Stimulated activated CD4-positive, alpha-beta T cell treated with anti-CD3 and anti-CD28 coated beads, Interleukin-15, amount 100 ng/mL, for 48 hours (primary cell): ENCODE measurements at places on chromosomes 5 and 9.

- no peak for DNase-seq
Observed at GRCh38 chr5:116766470-116766947, 191.9 kb upstream of the SEMA6A start.

- no peak for DNase-seq
Observed at GRCh38 chr9:127132921-127133647, 10.6 kb upstream of the ANGPTL2 start.

GRCh38 chr5:117947836-117948235 lies 1040.5 kb downstream of the DTWD2 start:
- DNase-seq: no peak

DNA sequence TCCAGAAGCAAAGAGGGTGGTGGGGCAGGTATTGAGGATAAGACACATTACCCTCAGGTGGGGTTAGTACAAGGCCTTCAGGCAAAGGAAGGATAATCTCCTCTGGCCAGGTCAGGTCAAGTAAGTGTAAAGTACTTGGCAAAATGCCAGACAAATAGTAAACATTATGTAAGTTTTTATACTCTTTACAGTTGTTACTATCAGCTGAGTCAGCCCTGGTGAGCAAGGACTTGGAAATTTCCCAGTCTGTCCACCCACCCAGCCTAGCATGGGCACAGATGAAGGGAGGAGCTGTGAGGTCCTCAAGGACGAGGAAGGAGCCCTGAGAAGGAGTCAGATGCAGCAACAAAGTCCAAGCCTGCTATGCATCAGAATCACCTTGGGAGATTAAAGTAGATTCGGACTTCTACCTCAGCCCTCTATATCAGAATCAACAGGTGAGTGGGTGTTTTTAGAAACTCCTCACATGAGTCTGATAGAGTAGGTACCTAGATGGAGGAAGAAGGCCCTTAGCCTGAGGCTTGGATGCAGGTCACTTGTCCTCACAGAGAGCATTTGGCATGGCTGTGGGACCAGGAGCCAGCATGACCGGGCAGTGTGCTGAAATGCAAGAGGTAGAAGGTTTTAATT lies 50.2 kb upstream of the BARX1 start:
- DNase-seq: no peak

DNA sequence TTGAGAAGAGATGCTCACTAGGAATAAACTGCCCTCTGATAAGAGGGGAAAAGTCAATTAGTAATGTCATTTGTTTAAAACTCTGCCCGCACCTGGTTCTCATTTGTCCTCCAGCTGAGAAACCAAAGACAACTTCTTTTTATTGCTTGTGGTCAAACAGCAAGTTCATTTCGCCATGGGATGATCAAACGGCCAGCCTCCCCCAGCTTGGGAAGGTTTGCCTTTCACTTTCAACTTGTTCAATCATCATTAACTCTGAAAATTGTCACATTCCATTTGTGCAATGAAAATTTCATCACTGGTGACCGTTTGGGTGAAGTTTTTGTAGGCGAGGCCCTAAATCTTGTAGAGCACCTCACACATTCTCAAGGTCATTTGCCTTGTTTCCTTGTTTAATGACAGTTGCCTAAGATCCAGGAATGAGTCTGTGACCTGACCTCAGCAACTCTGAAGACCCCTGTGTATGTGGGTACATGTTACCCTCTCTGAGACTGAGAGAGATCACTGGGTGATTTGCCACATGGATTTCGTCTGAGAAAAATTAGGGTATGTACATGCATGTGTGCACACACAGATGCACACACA lies 117.7 kb downstream of the MARCHF3 start:
- no peak for DNase-seq

GRCh38 chr9:80699511-80699998 lies 989.8 kb downstream of the TLE1 start:
- no peak for DNase-seq

- no peak for DNase-seq
Observed at GRCh38 chr9:16622541-16622940, 247.9 kb downstream of the BNC2 start.
